ENCODE measurements at places on chromosomes 7 and 10.

GRCh38 chr10:123413353-123413752 lies 252.8 kb upstream of the GPR26 start:
- DNase-seq: no peak

- DNase-seq: no peak
Observed at GRCh38 chr7:15487896-15488295, 73.9 kb downstream of the AGMO start.

DNA sequence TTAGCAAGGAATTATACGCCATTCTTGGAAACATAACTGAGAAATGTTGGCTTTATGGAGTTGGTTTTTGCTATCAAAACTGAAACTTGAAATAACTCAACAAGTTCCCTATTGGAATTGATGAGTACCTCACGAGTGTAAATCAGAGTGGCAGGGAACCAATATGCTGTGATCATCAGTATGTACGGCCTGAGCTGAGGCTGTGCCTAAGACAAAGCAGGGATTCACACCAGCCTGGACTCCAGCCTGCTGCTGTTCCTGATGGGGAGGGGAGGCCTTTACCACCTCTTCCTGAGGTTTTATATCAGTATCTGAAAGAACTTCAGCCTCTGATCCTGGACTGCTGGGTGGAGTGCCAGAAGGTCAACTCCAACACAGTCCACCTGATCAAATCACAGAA lies 52.7 kb downstream of the CRTAC1 start:
- no peak for DNase-seq

DNA sequence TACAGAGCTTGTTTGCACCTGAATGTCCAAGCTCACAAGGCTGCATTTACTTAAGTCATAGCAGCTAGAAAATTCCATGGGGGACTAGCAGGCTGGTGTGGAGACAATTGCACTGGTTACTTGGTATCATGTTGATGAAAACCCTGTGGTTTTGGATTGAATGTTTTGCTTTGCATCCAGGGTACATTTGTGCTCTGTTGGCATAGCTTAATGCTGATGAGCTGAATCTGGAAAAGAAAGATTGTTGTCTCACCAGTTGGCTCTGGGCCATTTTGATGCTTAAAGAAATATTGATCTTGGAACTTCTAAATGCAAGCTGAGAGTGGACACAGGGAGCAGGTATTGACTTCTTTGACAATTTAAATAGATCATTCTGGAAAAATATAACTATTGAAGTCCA lies 122.5 kb upstream of the MBL2 start:
- DNase-seq: no peak

GRCh38 chr7:50798126-50798525 lies 15.4 kb upstream of the GRB10 start:
- DNase-seq: no peak

DNA sequence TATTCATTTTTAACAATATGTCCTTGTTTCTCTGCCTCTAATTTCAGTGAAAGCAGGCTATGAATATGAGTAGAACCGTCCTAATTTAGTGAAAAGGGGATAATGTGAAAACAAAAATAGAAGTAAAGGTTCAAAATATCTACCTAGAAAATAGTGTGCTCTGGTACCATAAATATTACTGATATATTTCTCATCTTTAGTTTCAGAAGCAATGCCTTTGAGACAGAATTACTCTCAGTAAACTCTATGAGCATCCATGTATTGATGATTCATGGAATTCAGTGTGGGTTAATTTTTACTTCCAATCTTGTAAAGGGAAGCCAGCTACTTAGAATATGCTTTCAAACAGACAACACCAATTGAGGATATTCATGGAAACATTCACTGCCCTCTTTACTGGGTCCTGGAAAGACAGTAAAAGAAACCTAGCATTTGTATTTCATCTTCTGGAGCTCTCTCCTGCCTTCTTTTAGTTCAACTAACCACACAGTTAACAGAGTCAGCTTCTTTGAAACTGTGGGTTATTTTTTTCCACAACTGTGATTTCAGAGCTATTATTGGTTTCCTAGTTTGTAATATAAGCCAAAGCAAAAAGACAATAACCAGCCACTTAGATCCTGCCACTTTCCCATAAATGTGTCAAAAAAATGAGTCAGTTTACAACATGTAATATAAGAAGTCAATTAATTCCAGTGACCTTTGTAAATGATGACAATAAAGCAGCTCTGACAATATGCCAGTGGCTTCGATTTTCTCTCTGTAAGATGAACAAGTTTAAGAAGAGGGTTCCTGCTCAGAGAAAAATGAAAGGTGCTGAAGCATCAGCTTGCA lies 1.7 kb downstream of the LRRN3 start:
- DNase-seq: no peak

Data from anterior cingulate cortex (tissue), 58 donors.